ENCODE measurements at places on chromosomes 4 and X.

- peak; percentile 71 for DNase-seq
Observed at GRCh38 chr4:15327311-15328298, 100.2 kb upstream of the C1QTNF7 start.

GRCh38 chr4:108053251-108053711 lies 63.6 kb downstream of the HADH start:
- no peak for DNase-seq

- no peak for DNase-seq
Observed at GRCh38 chr4:144461906-144462305, 184.1 kb upstream of the HHIP start.

- no peak for DNase-seq
Observed at GRCh38 chr4:139246166-139246565, 33.9 kb downstream of the MGARP start.

DNA sequence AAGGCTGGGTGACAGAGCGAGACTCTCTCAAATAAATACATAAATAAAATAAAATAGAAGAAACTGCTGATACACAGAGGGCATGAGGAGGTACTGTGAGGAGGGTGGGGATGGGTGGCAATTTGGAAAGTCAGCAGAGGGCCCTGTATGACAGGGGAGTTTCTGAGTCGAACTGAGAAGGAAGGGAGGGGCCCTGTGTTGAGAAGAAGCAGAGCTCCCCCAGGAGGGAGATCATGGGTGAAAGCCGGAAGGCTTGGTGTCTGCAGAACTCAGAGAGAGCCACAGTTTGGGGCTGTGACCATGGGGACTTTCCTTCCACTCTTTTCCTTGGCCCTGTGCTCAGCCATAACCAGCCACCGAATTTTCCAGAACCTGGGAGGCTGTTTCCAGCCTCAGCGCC lies 24.8 kb upstream of the AFAP1 start:
- DNase-seq: no peak

- no peak for DNase-seq
Observed at GRCh38 chrX:790783-791360, 160.3 kb downstream of the SHOX start.

GRCh38 chrX:152847281-152847680 lies 16.4 kb downstream of the NSDHL start:
- DNase-seq: no peak

- no peak for DNase-seq
Observed at GRCh38 chrX:149681182-149681581, 30.7 kb upstream of the MAGEA11 start.

DNA sequence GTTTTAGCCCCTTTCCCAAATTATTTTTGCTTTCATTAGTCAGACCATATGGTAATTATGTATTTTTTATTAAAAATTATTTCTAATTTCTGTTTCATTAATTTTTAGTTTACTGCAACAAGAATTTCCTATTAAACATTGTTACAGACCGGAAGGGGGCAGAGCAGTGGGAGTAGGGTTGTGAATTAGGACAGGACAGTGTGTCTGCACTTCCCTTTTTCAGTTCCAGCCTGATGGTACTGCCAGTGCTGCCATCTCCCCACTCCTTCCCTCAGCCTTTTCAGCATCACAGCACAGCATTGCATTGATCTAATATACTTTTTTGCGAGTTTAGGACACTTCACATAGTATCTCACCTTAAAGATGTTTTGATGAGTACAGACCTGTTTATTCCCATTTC lies 76.5 kb downstream of the STIM2 start:
- no peak for DNase-seq

- no peak for DNase-seq
Observed at GRCh38 chr4:147518086-147518485, 37.2 kb downstream of the EDNRA start.

All from amniotic stem cell (primary cell).